ENCODE measurements at places on chromosomes 4 and X. TPM values are rescaled to one million over a fixed set of nuclear protein-coding genes. Genes with fewer than 3 reads are reported as not detected.

NAT8L gene
- total RNA-seq = 2.9 TPM

GLRB gene
- total RNA-seq = 19.0 TPM

DNA sequence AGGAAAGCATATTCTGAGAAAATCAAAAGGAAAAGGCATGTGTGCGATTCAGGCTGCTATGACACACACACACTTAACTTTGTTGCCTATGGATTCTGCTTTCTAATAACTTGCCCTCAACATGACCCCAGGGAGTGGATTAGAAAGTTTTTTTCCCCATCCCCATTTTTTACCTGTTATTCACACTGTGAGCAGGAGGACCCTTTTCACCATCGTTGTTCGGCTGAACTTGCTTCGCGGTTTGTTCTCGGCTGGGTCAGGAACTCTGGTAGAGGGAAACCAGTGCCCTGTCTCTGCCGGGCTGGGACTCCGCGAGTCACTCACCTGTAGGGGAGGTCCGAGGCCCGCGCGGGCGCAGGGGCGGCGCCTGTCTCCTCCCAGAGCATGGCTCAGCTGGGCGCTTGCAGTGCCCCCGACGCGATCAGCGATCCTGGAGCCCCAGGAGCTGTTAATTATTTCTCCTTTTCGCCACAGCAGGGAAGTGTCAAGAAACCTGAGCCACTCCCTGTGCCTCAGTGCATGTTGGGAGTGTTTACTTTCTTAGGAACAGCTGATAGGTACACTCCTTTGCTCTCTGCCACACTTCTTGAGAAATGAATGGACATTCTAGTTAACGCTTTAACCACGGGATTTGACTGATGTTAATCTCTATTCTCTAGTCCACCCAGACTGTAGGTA lies at the start of gene RASSF6:
Gene RASSF6 (minus strand): TSS at position 322 of the 678 bp plus-strand sequence. CDS start 8,641 bp downstream, outside the sequence.
- peak within 1 kb of the TSS; percentile 75 for H3K27ac ChIP-seq
- H3K4me3 ChIP-seq = peak within 1 kb of the TSS; percentile 52
- no peaks in the 10 kb centered on the region for H3K27me3 ChIP-seq
- no peak for DNase-seq

SLC49A3 gene
- 14.4 TPM for total RNA-seq

- no peak for DNase-seq
- no peaks in the 10 kb centered on the region for H3K27me3 ChIP-seq
- no peaks in the 10 kb centered on the region for H3K36me3 ChIP-seq
- no peaks in the 10 kb centered on the region for H3K4me1 ChIP-seq
- H3K4me3 ChIP-seq = no peak overlapping the region
Observed at GRCh38 chrX:63934791-63935190, 149.8 kb upstream of the ARHGEF9 start.

MAPK10 gene
- 18.4 TPM for total RNA-seq

Measured in breast epithelium (tissue), 4 donors.